ENCODE measurements at places on chromosomes 12 and 14. TPM values are rescaled to one million over a fixed set of nuclear protein-coding genes. Genes with fewer than 3 reads are reported as not detected.

Gene HCAR1
- 0.37 TPM for polyA plus RNA-seq

Gene CDKN3
- 5.0 TPM for polyA plus RNA-seq

Gene HOXC12
- polyA plus RNA-seq: not detected

Gene G2E3
- polyA plus RNA-seq: 4.4 TPM

Gene AJUBA
- polyA plus RNA-seq: 23.7 TPM

Gene SERPINA9
- polyA plus RNA-seq: not detected

Gene MRPL52
- polyA plus RNA-seq: 239 TPM

Gene LUM
- polyA plus RNA-seq: 158 TPM

Gene ATP5MC2
- 366 TPM for polyA plus RNA-seq

Gene FSCB
- polyA plus RNA-seq: not detected

Gene RNFT2
- 0.37 TPM for polyA plus RNA-seq

Measured in lung (tissue), 17 donors.